ENCODE measurements at places on chromosomes 7 and 10. TPM values are rescaled to one million over a fixed set of nuclear protein-coding genes. Genes with fewer than 3 reads are reported as not detected.

The CLRN3 gene
- total RNA-seq, result not detected

The GDF2 gene
- 0.23 TPM for total RNA-seq

The DRGX gene
- 0.23 TPM for total RNA-seq

The SKIDA1 gene
- total RNA-seq, result 6.9 TPM

The SH2D4B gene
- 0.23 TPM for total RNA-seq

The GPER1 gene
- 3.0 TPM for total RNA-seq

The ABCB8 gene
- 38.8 TPM for total RNA-seq
